NCI-H1694 treated with DMSO at 0.1 percent for 48 hours (cell line): ENCODE measurements at places on chromosomes 3 and 15.

- no peak for DNase-seq
These were observed 101.6 kb downstream of the SLC25A26 start for GRCh38 chr3:66322436-66322835.

- DNase-seq: no peak
These were observed 33.9 kb upstream of the NANOGP8 start for GRCh38 chr15:35118960-35119359.

DNA sequence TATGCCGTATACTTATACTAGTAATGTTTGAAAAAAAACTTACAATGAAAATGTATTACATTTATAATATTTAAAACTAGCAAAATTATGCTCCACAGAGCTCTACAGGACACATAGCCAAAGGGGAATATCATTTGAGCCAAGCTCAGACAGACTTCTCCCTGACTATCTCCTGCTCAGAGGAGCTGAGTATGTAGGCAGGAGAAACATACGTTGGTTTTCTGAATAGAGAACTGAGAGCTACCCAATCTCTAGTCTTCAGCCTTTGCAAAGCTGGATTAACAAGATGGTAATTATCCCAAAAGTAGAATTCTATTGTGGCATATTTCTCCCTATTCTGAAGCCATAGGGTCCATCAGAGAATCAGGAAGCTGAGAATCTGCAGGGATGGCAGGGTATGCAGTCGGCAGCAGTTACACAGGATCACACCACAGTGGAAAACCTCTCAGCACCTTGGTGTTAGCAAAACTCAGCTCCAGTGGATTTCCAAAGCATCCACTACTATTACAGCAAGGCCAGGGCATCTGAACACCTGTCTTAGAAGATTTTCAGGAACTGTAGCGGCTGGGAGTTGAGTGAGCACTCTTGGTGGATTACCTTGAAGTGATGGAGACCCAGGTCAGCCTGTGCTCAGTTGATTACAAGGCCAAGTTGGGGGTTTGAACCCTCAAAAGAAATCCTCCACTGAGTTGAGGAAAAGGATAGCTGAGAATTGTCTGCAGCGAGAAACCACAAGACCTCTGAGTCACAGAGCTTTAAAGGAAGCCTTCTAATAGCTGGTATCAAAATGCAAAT is 30.1 kb downstream of the GPR15 start:
- no peak for DNase-seq

GRCh38 chr3:134667406-134667805 is 16.6 kb upstream of the KY start:
- no peak for DNase-seq

DNA sequence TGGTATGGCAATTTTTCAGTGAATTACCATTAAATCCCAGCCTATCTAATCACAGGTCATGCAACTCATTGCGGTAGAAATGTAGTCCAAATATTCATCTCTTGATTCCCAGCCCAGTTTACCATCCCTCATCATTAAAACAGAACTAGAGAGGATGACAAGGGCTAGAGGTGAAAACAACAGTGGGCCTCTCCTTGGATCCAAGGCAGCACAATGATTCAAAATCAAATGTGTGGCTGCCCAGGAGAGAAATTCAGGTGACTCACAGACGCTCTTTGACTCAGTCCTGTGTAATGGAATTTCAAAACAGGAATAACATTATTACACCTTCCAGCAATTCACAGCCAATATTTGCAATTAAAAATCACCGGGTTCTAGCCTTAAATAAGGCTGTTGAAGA is 246.5 kb downstream of the TBL1XR1 start:
- no peak for DNase-seq

DNA sequence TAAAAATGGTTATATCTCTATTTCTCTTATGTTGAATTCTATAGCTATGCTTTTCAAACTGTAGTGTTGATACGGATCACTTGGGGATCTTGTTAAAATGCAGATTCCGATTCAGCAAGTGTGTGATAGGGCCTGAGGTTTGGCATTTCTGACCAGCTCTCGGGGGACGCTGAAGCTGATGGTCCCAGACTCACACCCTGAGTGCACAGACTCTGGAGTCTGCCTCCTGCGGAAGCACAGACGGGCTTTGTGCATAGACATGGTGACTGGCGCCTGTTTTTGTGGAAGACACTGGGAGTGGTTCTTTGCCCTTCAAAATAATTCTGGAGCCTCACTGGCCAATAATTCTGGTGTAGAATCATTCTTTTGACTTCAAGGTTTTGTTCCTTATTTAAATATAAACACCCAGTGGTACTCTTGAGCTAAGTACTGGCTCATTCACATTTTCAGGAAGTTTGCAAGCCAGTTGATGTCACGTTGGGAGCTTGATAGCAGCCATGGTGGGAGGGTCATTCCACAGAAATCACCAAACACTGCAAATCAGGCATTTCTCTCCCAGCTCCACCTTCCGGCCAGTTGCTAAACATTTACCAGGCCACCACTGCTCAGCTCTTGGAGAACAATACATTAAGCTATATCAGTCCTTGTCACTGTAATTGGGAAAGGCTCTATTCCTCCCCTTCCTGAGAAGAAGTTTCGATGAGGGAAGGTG is 19.2 kb downstream of the CLDN11 start:
- no peak for DNase-seq

- DNase-seq: no peak
These were observed 15.1 kb upstream of the CBLB start for GRCh38 chr3:105883798-105884377.
